Stimulated activated CD8-positive, alpha-beta memory T cell treated with anti-CD3 and anti-CD28 coated beads, Interleukin-4, amount 100 ng/mL, for 1 hour (primary cell): ENCODE measurements at places on chromosomes 1 and 21.

- no peak for DNase-seq
Measured at GRCh38 chr1:239382666-239383065, 3.7 kb upstream of the CHRM3 start.

GRCh38 chr1:186843226-186843625 lies 14.5 kb downstream of the PLA2G4A start:
- DNase-seq: no peak

- no peak for DNase-seq
Measured at GRCh38 chr1:104163912-104164476, 414.3 kb downstream of the AMY1C start.

DNA sequence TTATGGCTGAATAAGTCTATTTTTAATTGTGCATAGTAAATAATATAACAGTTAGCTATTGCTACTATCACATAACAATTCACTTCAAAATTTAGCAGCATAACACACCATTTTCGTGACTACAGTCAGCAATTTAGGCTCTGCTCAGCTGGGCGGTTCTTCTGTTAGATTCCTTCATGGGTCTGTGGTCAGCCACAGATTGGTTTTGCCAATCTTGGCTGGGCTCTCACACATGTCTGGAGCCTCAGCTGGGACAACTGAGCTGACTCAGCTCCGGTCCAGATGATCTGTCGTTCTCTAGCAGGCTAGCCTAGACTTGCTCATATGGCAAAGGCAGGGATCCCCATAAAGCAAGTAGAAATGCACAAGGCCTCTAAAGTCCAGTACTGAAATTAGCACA lies 15.1 kb upstream of the CDC42BPA start:
- DNase-seq: no peak

DNA sequence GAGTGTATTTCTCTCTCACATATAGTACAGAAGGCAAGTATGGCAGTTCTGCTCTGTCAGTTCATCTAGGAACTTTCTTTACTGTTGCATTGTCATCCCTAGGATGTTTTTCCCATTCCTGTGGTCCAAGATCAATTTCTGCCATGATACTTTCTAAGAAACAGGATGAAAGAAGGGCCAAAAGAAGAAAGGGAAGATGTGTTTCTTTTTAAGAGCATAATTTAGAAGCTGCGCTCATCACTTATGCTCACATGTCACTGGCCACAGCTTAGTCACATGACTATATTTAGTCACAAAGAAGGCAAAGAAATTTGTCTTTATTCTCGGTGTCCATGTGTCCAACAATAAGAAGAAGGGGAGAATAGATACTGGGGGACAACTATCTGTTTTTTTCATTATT lies 7.0 kb upstream of the MAST2 start:
- DNase-seq: no peak

GRCh38 chr1:80926531-80926930 lies 874.2 kb upstream of the ADGRL2 start:
- no peak for DNase-seq

- no peak for DNase-seq
Measured at GRCh38 chr1:167076136-167076710, 14.0 kb downstream of the GPA33 start.

- no peak for DNase-seq
Measured at GRCh38 chr1:169601096-169601881, 15.0 kb upstream of the F5 start.

GRCh38 chr1:223621312-223621734 lies 44.2 kb downstream of the CAPN8 start:
- no peak for DNase-seq

DNA sequence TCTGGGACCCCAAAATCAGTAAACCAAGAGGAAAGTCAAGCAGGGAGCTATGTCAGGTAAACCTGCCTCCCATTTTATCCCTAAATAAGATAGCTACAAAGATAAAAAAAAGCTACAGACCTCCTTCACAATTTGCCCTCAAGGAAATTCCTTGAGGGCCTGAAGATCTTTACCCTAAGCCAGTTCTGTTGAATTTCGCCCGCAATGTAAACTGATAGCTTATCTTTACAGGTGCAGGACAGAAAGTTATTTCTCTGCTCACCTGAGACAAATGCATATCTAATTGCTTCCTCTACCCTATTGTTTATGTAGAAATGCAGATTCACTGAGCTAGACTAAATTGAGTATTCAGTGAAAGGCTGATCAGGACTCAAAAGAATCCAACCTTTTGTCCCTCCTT lies 153.4 kb upstream of the CHRM3 start:
- no peak for DNase-seq

- DNase-seq: no peak
Measured at GRCh38 chr1:111236379-111236778, 8.9 kb downstream of the CHI3L2 start.

DNA sequence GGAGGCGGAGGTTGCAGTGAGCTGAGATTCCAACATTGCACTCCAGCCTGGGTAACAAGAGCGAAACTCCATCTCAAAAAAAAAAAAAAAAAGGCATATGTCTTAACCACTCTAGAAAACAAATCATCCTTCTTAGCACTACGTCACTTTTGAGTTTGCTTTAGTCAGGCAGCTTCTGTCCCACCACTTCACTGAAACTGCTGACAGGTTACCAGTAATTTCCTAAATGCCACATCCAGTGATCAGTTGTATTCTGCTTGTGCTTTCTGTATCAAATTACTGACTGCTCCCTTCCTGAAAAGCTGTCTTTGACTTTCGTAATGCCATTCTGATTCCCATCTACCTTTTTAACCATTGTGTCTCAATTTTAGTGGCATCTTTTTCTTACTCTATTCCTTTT lies 21.7 kb downstream of the RCOR3 start:
- no peak for DNase-seq

DNA sequence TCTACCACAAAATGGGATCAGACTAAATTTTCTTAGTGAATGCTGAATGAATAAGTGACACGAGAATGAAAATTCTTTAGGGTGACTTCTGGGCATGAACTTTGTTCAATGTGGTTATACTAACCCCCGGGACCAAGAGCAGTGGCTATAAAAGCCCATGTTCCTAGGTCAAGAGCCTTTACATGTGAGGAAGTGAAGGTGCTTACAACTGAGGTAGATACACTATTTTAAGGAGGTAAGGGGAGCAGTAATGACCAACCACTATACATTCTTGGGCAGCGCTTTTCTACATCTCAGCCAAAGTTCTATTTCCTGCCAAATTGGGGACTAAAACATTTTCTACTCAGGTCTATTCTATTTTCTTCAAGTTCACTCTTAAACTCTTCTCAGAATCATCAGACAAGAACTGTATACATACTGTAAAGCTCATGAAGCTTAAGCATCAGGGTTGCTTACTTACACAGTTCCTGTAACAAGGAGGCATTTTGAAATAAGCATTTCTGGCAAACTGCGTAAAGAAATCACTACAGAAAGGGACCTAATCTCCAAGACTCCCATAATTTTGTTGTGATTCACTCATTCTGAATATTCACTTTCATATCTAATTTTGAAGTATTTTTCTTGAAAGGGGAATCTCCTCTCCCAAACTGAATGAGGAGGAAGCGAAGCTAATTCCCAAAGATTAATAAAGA lies 8.5 kb upstream of the ARHGAP29 start:
- DNase-seq: no peak

DNA sequence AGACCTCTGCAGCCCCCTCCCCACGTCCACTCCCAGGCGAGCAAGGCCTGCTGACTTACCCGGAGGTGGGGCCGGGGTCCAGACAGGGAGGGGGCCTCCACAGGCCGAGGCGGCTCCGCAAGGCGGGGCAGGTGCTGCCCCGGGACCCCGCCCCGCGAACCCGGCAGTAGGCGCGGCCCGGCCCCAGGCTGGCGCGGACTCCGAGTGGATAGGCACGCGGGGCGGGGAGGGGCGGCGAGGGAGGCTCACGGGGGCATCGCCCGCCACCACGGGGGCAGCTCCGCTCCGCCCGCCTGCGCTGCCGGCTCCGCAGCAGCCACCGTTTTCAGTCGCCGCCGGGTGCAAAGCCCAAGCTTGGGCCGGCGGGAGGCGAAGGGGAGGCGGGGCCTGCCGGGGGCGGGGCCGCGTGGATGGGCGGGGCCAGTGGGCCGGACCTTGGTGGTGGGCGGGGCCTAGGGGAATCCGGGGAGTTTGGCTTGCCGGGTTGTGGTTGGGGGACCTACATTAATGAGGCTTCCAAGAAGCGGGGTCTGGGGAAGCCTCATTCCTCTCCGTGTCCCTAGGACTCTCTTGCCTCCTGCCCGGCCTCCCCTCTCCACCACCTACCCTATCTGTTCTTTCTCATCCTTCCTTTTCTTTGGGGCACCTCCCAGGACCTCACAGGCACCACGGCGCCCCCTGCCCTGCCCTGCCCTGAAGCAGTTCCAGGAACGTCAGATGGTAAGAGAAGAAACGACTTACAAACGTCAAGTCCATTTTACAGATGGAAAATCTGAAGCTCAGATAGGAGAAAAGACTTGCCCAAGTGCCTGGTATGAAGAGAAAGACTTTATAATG lies at the start of gene RIMS3:
Gene RIMS3 (minus strand): TSS at position 348 of the 837 bp plus-strand sequence. CDS start 23,757 bp downstream, outside the sequence.
- DNase-seq: peak; percentile 72

- DNase-seq: no peak
Measured at GRCh38 chr1:24096009-24096738, 15.8 kb downstream of the MYOM3 start.

DNA sequence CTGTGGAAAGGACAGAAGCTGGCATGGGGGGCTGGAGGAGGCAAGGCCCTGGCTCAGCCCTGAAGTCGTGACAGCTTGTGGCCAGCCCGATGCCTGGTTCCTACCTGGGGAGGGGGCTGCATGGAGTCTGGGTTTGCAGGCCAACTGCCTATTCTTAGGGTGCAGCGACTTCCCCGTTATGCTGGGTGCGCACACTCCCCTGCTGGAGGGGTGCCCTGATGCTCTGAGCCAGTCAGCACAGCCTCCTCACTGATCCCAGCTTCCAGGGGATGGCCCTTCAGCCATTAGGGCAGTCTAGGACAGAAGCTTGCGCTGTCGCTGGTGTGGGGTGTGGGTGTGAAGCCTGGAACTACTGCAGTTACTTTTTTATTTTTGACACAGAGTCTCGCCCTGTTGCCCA lies 30.0 kb upstream of the SLC19A1 start:
- DNase-seq: no peak

DNA sequence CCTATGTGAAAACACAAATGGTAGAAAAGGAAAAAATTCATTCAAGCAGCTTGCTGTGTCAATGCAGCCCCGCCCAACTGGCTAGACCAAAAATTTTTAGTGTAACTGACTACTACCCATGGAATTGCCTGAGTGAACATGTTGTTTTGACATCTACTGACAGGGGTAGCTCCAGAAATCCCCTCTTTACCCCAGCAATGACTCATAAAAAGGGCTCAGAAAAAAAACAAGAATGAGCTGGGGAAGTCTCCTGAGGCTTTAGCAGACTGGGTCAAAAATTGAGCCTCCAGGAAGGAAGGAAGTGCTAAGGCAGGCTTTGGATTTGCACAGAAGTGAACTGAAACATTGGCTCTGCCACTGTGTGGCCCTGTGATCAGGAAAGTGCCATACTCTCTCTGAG lies 24.4 kb upstream of the FGGY start:
- no peak for DNase-seq
